Coronary artery (tissue), 2 donors: ENCODE measurements at places on chromosomes 3 and 15.

DNA sequence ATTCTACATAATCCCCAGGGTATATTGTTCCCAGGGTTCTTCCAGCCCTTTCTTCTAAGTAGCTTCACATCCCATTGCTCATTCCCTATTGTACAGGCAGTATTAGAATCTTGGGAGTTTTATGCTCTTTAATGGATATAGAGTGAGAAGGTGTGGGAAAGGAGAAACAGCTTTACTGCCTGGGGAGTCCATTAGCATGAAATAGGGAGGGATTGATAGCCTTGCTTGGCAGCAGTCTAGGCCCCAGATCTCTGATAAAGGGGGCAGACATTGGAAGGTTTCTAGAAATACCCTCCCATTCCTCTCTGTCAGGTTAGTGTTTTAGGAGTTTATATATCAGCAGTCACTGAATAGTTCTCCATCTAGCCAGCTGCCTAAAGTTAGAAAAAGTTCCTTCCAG lies 334.3 kb downstream of the UNC13C start:
- DNase-seq, result no peak

DNA sequence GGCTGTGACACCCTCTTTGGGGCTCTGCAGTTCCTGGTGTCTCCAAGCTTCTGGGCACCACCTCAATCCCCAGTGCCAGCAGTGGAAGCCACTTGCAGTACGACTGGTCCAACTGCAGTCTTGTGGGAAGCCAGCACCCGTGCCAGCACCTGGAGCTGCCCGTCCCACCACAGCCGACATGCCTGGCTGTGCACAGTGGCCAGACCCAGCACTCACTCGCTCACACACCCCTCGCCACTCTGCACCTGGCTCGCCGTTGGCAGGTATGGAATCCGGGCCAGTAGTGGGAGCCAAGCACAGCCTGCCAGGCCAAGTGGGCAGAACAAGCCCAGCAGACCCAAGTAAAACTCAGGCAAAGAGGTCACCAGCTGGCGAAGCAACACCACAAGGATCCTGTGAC lies 64.1 kb upstream of the IMPG2 start:
- no peak for DNase-seq

GRCh38 chr15:61653110-61653509 lies 407.1 kb downstream of the VPS13C start:
- no peak for DNase-seq

GRCh38 chr3:102531686-102532085 lies 96.9 kb downstream of the ZPLD1 start:
- no peak for DNase-seq

GRCh38 chr3:136350132-136350531 lies 100.0 kb downstream of the PCCB start:
- no peak for DNase-seq

DNA sequence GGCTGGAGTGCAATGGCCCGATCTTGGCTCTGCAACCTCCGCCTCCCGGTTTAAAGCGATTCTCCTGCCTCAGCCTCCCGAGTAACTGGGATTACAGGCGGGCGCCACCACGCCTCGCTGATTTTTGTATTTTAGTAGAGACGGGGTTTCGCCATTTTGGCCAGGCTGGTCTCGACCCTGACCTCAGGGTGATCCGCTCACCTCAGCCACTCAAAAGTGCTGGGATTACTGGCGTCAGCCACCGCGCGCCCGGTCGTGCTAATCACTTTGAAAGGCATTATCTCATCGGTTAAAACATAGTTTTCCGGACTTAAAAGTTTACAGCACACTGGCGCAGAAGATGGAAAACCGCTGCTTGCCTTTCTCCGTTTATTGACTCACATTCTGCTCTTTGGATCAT lies 27.6 kb upstream of the MTHFS start:
- no peak for DNase-seq

DNA sequence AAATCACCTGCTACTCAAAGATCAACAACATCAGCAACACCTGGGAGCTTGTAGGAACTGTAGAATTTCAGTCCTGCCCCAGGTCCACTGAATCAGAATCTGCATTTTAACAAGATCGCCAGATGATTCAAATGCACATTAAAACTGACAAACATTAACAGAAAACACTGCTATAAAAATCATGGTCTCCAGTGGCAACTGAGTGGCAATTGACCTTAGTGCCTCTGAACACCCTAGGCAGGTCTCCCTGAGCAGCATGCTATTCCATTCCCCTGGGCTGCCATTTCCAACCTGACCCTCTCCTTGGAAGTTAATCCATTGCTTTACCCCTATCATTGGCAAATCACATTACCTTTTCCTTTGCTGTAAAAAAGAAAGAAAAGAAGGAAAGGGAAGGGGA lies 23.0 kb upstream of the TOP2B start:
- no peak for DNase-seq

- no peak for DNase-seq
Measured at GRCh38 chr3:120341658-120342346, 7.4 kb downstream of the LRRC58 start.

- no peak for DNase-seq
Measured at GRCh38 chr3:97957617-97958311, 14.5 kb downstream of the RIOX2 start.

DNA sequence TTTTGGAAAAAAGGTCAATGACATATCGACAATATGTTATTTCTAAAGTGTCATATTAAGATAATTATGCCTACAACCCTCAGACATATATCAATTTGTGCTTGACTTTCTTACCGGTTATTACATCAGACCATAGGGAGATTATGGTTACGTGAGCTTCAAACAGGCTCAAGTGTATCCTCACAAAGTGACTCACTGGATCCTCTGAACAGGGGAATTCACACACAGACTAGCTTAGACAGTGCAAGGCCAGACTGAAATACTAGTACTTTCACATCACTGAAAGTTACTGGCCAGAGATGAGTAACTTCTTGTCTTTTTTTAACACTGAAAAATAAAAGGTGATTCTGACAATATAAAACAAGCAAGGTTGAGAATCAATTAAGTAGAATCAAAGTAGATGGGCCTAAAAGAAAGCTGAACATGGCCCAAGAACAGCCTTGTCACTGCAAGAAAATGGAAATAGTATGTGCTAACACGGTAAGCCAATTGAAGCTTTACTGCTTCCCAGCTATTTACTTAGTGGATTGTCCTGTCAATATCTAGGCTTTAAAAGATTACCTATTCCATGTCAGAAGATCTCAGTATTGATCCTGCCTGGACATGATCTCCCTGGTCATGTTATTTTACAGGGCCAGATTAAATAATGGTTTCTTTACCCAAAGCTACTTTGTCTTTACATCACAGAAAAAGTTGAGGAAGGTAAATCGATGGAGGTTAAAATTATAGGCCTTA lies 848.6 kb downstream of the ROBO1 start:
- no peak for DNase-seq

DNA sequence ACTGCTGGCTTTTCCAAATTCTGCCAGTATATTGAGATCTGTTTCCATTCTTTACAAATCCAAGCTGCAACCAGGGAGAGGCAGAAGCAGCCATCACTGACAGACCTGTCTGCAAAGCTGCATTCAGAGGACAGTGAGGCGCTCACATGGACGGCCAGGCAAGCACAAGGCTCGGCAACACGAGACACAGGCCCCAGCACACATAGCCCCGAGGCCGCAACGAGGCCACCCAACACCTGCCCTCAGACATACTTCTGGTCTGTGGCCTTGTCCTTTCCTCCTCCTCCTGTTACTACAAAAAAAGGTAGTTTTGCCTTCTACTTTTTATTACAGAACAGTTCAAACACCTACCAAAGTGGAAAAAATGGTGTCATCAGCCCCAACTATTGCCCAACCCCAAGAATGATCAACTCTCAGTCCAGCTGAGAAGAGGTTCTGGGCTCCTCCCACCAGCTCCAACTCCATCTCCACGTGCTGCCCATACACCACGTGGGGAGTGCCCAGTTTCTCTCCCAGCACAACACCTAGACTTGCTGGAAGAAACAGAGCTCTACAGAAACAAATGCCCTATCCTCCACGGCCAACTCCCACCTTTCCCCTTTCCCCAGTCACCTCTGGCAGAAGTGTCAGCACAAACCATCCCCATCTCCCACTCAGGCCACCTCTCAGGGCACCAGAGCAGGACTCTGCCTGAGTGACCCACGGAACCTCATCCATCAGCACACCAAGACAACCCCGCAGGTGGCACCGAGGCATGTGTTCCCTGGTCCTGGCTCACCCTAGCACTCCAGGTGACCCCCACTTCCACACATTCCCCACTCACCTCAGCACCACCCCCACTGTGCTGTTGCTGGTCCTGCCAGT lies 7.4 kb downstream of the ZXDC start:
- DNase-seq, result peak; percentile 46

- DNase-seq, result no peak
Measured at GRCh38 chr15:70476441-70476840, 286.9 kb downstream of the UACA start.

DNA sequence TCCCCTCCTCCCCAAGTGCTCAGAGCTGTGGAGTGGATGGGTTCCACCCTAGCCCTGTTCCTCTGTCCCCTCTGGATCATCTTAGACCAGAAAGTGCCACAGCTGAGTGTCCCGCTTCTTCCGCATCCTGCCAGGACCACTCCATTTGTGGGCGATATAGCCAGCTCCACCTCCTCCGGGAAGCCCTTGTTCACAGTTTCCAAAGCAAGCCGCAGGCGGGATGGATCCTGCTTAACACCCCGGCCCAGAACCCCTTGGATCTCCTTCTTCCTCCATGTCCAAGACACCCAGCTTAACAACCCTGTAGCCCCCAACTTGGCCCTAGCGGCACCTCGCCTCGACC lies 490 bp upstream of the ALAS1 start:
- DNase-seq, result no peak

- DNase-seq, result no peak
Measured at GRCh38 chr15:50576166-50576565, 29.7 kb upstream of the USP50 start.

DNA sequence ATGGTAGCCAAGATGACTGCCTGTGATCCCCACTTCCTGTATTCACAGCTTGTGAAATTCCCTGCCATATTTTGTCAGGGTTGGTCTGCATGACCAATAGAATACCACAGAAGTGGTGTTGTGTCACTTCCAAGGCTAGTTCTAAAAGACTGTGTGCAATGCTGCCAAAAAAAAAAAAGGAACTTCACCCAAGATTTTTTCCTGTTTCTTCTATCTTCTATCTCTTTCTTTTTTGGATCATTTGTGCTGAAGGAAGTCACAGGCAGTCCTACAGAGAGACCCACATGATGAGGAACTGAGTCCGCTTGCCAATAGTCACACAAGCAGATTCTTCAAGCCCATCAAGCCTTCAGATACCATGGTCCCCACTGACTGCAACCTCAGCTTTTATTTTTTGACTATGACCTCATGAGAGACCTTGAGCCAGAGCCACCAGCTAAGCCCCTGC lies 18.1 kb upstream of the RAF1 start:
- DNase-seq, result no peak

- DNase-seq, result no peak
Measured at GRCh38 chr3:142445816-142446254, 2.0 kb downstream of the XRN1 start.

- no peak for DNase-seq
Measured at GRCh38 chr15:74283368-74283767, 47.2 kb downstream of the CCDC33 start.

GRCh38 chr15:61064651-61065050 lies 164.5 kb downstream of the RORA start:
- DNase-seq, result no peak

DNA sequence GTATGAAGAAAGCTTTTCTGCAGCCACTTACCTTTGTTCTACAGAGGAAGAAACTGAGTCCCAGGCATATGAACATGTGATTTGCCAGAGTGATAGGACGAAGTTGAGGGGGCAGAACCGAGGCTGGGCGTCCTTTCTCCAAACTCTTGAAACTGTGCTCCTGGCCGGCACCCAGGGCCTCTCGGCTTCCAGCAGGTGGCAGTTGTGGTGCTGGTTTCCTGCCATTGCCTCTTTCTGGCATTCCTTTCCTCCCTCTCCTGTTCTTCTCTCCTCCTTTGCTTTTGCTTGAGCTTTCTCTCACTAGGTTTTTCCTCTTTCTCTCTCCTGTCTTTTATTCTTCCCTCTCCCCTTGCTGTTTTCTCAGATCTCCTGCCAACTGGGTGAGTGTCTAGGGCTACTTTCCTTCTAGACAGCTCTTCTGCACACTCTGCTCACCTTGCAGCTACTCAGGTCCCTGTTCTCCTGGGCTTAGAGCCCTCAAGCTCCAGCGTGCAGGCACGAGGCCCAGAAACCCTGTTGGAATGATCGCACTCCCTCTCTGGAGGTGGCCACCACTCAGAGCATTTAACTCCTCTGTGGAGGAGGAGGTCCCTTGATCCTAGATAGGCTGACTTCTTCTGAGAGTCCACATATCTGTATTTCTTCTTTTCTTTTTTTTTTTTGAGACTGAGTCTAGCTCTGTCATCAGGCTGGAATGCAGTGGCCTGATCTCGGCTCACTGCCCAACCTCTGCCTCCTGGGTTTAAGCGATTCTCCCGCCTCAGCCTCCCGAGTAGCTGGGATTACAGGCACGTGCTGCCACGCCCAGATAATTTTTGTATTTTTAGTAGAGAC lies 26.2 kb downstream of the TRAK1 start:
- DNase-seq, result no peak

DNA sequence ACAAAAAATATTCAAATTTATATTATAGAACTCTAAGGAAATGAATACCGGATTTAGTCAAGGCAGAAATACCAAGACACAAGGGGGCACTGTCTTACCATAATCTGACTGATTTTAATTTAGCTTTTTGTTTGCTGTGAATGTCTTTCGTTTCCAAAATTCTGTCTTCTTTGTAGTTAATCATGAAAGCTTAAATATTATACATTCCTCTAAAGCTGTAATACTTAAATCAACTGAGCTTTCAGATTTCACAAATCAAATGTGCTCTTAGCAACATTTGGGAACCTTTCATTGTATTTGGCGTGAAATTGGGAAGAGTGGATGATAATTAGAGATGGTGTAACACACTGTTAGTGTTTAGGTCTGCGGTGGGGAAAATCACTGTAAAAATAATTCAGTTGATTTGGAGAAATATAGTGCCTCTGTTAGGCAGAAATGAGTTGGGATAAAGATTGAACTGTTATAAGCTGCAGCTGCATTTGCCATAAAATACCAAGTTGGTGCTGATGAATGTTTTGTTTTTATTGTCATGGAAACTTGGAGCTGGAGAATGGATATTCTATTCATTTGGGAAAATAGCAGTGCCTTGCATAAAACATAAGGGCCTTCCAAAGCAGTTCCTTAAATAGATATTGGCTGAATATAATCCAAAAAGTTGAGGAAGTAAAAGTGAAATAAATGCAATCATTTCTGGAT lies 228.2 kb downstream of the TCF12 start:
- no peak for DNase-seq

DNA sequence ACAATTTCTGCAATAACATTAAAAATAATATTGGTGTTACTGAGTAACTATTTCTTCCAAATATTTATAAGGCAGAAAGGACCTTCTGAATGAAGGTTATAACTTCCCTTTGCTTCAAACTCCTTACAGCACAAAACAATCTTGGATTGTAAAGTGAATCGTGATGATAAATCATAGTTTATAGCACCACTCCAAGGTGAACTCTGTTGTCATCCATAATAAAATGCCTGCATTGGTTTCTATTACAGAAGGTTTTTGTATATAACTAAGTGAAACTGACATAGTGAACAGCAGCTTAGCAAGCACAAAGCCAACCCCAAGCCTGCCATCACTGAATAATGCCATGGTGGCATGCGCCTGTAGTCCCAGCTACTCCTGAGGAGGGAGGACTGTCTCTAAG lies 86.3 kb downstream of the MME start:
- no peak for DNase-seq

GRCh38 chr15:25438601-25439368 lies at the start of gene UBE3A:
Gene UBE3A, minus strand, starts transcription at chr15:25439024. Its CDS starts 29,917 bp downstream, at chr15:25409107.
- peak; percentile 92 for DNase-seq
